ENCODE measurements at places on chromosomes 7 and 10.

- no peak for DNase-seq
Measured at GRCh38 chr7:83306502-83306901, 143.8 kb upstream of the PCLO start.

DNA sequence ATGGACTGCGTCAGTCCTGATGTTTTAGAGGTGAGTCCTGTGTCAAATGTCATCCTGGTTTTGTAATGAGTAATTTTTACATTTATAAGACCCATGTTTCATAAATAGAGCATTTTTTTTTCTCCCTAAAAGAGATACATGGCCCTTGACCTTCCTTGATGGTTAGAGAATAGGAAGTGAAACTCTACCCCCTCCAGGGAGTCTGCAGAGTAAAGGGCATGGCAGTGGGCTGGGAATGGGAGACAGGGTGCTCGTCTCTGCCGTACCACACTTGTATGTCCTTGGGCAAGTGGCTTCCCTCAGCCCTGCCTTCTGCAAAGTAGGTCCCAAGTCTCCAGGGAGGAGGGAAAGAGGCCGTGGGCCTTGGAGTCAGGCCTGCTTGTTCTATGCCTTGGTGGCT lies 63.9 kb downstream of the WDFY4 start:
- DNase-seq: no peak

- DNase-seq: no peak
Measured at GRCh38 chr10:117615649-117616048, 73.1 kb downstream of the EMX2 start.

- DNase-seq: no peak
Measured at GRCh38 chr7:135317676-135318325, 84.2 kb downstream of the STRA8 start.

DNA sequence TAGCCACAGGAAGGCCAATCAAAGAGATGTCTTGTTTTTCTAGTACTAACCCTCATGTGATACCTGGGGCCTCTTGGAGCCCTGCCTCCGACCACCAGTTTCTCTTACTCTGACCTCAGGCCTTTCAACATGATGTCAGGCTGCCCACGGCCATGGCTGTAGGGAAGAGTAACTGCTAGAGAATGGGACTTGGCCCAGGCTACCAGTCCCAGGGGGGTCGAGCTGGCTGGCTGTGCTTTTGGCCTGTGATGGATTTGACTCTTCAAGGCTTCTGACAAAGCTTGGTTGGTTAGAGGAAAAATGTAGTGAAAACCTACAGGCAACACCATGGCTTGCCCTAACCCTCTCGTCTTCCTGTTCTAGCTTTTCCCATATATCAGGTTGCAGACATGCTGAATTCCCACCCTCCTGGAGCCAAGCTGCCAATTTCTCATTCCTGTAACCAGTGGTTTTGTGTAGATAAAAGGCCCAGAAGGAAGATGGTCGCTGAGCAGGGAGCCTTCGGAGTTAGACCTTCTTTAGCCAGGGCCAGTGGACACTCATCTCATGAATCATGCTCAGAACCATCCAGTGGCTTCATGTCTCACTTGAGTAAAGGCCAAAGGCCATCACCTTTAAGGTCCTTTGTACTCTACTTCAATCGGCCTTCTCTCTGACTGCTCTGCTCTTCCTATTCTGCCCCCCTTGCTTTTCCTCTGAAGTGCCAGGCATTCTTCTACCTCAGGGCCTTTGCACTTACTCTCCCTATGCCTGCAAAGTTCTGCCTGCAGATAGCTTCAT lies 19.7 kb downstream of the SUFU start:
- DNase-seq: no peak

DNA sequence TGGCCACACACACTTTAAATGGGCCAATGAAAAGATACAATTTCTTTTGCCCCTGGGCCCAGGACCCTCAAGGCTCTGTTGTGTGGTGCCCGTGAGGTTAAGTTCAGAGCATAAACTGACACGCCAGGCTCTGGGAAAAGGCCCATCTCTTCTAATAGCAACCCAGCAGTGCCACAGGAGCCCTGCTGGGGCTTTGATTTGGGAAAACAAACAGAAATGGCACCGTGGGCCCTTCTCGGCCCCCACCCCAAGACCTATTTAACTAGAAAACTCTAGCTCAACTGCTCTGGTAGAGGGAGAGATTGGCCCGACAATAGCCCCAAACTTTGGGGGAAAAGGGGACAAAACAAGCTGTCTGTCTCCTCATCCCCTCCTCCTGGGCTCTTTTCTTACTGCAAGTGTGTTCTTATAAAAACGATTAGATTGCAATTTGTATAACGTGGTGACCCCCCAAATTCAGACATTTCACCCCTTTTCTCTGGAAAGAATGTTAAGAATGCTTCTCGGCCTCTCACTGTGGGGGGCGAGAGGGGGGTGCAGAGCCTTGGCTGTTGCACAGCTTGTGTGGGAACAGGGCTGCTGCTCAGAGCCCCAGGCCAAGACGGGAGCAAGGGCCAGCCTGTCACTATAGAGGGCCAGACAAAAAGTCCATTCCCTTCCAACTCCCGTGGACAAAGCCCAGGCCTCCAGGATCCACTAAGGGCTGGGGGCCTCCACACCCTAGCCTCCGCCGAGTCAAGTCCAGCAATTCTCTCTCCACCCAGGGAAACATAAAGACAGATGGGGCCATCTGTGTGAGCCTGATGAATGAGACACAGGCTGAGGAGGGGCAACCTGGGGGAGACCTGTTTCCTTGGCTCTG lies 26.8 kb downstream of the DPCD start:
- DNase-seq: no peak

GRCh38 chr10:18984531-18984930 lies 64.1 kb upstream of the MALRD1 start:
- DNase-seq: no peak

- no peak for DNase-seq
Measured at GRCh38 chr10:7763929-7764328, 23.9 kb downstream of the KIN start.

DNA sequence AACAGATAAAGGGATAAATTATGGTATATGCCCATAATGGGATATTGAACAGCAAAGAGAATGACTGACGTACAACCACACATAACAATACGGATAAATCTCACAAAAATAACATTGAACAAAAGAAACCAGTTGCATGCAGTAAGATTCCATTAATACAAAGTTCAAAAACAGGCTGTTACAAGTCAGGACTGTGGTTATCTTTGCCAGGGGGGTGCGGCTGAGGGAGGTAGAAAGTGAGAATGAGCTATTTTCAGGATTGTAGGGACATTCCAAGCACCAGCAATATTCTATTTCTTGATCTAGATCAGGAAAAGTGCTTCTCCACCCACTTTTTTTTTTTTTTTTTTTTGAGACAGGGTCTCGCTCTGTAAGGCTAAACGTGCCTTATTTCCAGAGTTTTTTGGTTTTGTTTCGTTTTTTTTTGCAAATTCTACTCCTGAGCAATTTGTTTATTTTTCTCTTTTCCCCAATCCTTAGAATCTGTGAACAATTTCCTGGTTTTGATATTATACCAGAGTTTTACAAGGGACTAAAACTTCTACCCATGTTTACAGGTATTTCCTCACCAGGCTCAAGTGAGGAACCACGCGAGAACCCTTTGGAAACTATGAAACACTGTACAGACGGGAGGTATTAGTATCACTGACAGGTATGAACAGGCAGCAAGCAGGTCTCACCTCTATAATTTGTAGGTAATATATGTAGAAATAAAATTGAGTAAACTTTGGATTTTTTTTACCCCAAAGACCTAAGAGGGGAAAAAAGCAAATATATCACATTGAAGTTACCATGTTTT lies 9.9 kb downstream of the SMURF1 start:
- DNase-seq: no peak

DNA sequence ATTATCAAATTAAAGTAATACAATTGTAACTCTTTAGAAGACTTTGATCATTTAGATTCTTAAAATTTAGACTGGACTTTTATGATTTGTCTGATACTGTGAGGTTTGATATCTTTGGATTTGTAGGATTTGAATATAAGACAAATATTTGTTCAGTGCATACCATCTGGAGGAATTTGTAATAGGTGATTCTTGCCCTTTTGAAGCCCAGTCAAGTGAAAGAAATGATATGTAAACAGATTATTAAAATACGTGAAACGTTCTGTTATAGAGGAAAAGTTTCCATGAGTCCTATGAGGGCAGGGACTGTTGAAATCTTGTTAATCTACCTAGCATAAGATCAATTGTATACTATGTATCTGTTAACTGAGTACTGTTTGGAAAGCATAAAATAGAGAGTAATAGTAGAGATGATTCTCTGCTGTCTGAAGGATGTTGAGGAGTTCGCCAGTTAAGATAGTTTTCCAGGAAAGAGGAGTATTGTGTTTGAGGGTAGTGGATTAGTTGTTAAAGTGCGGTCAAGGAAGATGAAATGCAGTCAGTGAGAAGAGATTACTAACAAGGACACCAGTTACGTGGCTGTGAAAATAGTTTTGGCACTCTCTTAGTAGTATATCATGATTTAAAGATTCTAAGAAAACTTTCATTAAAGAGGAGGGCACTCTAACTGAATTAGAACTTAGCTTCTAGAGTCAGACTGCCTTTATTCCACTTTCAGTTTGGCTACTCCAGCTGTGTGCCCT lies 14.4 kb downstream of the PDCD4 start:
- no peak for DNase-seq

- DNase-seq: no peak
Measured at GRCh38 chr7:116165717-116166116, 44.6 kb upstream of the TES start.

GRCh38 chr10:125248489-125248888 lies 88.1 kb upstream of the CTBP2 start:
- no peak for DNase-seq

GRCh38 chr7:1025743-1026581 lies 18.4 kb upstream of the GPR146 start:
- no peak for DNase-seq

DNA sequence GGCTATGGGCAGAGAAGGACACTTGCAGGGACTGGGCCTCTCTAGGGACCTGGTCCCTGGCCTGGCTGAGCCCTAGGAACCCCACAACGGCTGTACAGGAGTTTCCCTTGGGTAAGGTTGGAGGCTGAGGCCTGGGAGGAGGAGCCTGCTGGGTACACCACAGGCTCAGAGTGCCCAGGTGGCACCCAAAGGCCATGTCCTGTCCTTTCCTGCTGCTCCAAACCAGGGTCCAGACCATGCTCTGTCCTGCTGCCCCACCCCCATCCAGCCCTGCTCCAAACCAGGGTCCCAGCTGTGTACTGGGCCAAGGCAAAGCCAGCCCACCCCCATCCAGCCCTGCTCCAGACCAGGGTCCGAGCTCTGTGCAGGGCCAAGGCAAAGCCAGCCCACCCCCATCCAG lies 35.3 kb upstream of the ZNF488 start:
- DNase-seq: no peak
